ENCODE measurements at places on chromosomes 5 and 9.

DNA sequence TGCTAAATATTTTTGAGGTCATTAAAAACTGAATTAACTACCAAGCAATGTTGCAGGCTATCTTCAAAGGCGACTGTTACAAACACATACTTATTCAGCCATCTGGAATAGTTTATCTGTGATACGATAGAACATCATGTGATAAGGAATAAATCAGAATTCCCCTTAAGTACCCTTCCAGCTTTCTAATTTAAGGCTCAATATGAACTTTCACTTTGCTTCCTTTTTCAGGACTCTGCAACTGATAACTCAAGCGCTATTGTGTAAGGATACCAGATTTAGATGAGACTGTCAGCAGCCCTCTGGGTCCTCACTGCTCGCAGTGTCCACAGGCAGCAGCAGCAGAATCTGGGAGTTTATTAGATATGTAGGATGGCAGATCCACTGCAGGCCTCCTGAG, 416.3 kb downstream of the SPATA31D1 start:
- no peak for DNase-seq

GRCh38 chr5:77170-77501, 14.8 kb upstream of the PLEKHG4B start:
- DNase-seq = no peak

- DNase-seq = no peak
These were observed 339.9 kb downstream of the PRELID2 start for GRCh38 chr5:145495196-145495595.

DNA sequence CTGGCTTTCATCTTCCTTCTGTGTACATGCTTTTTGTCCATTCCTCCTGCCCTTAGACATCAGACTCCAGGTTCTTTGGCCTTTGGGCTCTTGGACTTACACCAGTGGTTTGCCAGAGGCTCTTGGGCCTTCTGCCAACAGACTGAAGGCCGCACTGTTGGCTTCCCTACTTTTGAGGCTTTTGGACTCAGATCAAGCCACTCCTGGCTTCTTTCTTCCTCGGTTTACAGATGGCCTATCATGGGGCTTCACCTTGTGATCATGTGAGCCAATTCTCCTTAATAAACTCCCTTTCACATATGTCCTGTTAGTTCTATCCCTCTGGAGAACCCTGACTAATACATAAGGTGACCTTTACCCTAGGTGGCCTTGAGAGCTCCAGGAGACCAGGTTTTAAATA, 189.1 kb upstream of the CCNG1 start:
- no peak for DNase-seq

GRCh38 chr9:135251331-135251761, 163.9 kb downstream of the OLFM1 start:
- DNase-seq = no peak

DNA sequence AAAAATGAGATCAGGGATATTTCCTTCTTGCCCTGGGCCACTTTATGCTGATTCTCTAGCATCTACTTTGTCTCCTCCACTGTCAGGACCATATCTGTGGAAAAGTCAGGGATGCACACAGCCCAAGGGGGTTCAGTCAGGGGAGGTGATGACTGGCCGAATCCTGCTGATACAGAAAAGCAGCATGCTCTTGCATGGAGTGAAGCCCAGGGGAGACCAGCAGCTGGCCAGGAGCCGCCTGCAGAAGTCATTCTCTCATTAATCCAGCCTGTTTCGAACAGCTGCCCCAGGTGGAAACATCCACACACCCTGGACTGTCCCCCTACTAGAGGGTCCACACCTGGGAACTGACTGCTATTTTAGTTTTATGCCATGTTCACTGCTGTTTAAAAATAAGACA, 177.1 kb downstream of the ATP10B start:
- no peak for DNase-seq

- DNase-seq = no peak
These were observed at the start of gene AGXT2 for GRCh38 chr5:35047785-35048404. Gene AGXT2, minus strand, starts transcription at chr5:35047949. Its CDS starts 57 bp downstream, at chr5:35047892.

DNA sequence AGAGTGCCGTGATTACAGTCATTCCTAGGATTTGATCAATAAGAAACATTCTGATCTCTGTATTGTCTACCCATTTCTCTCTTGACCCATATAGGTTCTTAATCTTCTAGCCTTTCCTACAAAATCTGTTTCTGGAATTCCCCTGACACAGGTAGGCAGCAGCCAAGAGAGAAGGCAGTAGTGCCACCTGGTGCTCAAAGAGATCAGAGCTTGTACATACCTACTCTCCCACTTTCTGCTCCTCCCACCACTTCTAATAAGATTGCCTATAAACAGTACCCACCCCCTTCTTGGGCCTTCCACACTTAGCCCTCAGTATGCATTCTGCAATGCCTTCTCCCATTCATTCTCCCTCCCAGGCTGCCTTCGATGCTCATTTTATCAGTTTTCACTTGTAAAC, 117.4 kb upstream of the RORB start:
- no peak for DNase-seq

GRCh38 chr5:133612249-133612860, at the start of gene FSTL4:
Gene FSTL4, minus strand, starts transcription at chr5:133612541.
- peak; percentile 15 for DNase-seq

DNA sequence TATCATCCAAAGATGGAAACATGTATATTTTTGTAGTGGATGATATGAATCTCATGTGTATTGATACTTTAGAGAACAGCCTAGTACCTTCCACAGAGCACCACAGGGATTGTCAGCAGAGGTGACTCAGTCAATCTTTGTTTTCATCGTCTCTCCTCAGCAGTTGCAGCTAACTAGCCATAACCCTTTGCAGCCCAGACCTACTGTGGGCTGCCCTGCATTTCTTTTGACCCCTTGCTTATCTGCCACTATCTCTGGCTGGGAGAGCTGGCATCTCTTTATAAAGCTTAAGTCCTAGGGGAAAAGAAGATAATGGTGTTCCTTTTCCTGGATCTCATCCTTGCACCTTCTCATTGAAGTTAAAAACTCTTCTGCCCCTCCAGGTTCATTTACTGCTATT, 28.7 kb downstream of the HMGCR start:
- no peak for DNase-seq

DNA sequence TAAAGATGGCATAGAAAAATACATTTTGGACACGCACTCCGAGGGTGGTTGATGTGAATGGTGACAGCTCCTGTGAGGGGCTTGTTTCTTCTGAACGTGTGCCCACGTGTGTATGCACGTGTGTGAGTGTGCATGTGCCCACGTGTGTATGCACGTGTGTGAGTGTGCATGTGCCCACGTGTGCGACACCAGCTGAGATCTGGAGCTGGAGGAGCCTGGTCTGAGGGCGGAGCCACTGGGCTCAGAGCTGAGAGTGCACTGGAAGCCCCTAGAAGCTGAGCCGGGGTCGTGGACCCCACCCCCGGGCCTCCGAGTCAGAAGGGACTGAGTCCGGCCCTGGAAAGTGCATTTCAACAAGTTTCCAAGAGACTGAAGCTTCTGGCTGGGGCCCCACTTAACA, 282.5 kb upstream of the IRX4 start:
- no peak for DNase-seq

GRCh38 chr5:123425431-123425830, 2.2 kb upstream of the CEP120 start:
- no peak for DNase-seq

DNA sequence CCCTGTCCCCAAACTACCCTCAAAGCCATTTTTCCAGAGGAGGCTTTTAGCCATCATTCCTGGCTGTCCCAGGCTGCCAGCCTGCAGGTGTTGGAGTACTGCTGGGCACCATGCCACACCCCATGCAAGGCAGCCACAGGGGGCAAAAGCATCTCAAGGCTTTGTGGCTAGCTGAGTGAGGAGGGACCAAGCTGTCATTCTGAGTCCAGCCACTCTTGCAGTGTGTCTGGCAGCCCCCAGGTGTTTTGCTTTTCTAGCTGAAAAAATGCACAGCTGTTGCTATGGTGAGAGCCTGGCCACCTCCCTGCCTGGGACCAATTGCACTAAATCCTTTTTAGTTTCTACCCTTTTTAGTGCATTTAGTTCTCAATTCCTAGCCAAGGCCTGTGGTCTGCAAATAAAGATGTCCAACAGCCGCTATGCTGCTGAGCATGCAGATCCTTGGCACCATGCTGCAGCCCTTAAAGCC, 50.4 kb upstream of the PTGS1 start:
- no peak for DNase-seq
